ENCODE measurements at places on chromosomes 16 and 17.
A peak's percentile ranks its signal among the peaks of the same experiment; 100 is the strongest.

DNA sequence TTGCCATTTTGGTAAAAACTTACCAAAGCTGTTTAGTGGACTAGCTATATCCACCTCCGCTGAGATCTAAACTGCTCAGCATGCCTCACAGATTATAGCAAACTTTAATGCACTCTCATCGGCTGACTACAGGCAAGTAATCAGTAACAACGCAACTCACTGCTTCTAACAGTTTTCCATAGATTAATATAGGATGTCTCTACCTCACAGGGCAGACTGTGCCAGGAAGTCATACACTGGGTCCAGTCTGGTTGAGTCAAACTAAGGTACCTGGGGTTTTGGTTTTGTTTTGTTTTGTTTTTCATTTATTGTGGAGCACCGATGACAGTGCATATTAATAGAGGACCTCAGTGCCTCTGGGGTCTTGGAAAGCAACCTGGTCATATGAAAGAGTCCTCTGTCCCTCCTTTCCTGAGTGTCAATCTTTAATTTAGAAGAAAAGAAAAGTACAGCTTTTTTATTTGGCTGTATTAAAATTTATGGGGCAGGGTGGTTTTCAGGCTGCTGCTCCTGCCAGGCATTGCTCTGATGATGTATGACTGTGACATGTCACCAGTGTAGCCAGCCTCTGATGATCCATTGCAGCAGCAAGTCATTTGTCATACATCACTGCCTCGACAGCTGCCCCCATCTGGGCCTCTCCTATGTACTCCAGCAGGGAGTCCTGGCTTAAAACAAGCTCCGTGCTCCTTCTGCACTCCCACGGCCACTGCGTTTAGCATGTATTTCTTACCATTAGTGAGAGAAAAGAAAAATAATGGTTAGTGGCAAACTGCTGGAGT is 854.1 kb downstream of the KCNJ2 start:
- no peak for DNase-seq

- DNase-seq, result peak; percentile 10
These were observed 5.1 kb downstream of the BPTF start for GRCh38 chr17:67830440-67830839.

DNA sequence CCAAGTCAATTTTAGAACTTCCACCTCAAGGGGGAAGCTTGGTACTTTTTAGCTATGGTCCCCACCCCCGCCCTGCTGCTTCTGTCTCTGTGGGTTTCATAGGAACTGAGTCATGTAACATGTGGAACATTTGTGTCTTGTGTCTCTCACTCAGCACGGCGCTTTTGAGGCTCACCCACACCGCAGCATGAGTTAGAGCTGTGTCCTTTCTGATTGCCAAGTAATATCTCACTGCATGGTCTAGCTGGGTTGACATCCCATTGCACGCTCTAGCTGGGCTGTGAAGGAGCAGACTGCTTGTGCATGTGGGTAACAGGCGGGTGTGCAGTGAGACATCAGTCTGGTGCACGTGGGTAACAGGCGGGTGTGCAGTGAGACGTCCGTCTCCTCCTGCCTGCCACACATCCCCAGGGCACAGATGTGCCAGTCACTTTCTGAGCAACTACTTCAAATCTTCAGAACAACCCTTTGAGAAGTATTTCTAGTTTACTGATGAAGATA is 26.4 kb upstream of the SLC7A5 start:
- peak; percentile 87 for DNase-seq

DNA sequence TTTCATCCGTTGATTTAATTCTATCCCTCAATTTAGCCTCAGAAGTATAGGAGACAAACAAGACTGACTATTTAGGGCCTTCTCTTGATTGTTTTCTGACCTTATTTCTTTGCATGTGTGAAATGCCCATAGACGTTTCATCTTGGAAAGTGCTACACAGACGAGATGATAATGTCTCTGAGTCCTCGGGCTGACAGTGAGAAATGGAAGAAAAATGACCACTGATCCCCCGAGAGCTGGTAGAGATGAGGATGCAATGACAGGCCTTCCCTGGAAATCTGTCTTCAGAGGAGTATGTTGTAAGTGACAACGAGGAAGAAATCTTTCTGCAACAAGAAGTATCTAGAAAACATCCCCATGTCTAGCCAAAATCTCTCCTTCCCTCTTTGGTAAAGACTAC is 522.9 kb downstream of the HAPSTR1 start:
- DNase-seq, result no peak

- no peak for DNase-seq
These were observed 78.9 kb upstream of the GNG13 start for GRCh38 chr16:879461-879861.

DNA sequence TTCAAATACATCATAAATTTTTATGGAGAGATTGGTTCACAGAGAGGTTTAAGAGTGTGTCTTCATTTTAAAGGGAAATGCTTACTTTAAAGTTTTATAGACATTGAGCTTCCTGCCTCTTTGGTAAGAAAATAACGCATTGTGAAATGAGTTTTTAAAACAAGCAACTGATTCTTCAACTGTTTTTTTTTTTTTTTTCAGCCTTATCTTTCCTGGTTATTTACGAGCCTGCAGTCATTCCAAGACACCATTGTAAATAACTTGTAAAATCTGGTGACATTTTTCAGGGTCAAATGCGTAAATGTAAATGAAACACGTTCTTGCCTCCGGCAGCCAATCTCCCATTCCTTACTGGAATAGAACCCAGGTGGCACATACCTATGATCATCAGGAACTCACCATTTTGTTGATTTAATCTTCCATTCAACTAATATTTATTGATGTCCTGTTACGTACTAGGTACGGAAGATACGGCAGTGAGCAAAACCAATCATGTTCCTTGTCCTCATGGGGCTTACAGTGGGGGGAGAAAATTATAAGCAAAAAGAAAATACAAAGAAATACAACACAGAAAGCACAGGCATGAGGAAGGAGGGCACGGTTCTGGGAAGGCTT is 33.2 kb upstream of the CDYL2 start:
- no peak for DNase-seq

DNA sequence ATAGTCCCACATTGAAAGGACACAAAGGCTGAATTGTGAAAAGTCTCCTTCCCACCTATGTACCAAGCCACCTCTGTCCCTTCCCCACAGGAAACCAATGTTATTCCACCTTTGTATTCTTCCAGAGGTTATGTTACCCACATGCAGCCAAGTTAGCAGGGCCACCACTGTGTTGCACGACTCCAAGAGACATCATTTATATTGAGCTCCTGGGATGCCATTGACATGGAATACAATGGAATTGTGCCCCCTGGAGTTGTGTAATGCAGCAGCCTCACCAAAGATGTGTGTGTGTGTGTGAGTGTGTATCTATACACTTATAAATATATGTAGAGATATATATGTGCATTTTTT is 21.6 kb upstream of the MSI2 start:
- DNase-seq, result no peak

DNA sequence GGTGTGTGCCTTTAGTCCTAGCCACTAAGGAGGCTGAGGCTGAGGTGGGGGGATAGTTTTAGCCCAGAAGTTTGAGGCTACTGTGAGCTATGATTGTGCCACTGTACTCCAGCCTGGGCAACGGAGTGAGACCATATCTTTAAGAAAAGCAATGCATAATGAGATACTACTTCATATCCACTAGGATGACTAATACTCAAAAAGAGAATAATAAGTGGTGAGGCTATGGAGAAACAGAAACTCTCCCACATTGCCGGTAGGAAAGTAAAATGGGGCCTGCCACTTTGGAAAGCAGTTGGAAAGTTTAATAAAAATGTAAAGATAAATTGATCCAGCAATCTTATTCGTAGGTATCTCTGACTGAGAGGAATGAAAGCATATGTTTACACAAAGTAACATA is 4.6 kb upstream of the NPIPB2 start:
- no peak for DNase-seq

- no peak for DNase-seq
These were observed 158.2 kb downstream of the AIPL1 start for GRCh38 chr17:6276711-6277110.

GRCh38 chr16:23296994-23297393 is 5.1 kb upstream of the SCNN1B start:
- peak; percentile 51 for DNase-seq

GRCh38 chr16:28494121-28494851 is at the start of gene APOBR:
Gene APOBR (plus strand): TSS chr16:28494643. CDS start chr16:28494682, 39 bp downstream.
- DNase-seq, result peak; percentile 87

DNA sequence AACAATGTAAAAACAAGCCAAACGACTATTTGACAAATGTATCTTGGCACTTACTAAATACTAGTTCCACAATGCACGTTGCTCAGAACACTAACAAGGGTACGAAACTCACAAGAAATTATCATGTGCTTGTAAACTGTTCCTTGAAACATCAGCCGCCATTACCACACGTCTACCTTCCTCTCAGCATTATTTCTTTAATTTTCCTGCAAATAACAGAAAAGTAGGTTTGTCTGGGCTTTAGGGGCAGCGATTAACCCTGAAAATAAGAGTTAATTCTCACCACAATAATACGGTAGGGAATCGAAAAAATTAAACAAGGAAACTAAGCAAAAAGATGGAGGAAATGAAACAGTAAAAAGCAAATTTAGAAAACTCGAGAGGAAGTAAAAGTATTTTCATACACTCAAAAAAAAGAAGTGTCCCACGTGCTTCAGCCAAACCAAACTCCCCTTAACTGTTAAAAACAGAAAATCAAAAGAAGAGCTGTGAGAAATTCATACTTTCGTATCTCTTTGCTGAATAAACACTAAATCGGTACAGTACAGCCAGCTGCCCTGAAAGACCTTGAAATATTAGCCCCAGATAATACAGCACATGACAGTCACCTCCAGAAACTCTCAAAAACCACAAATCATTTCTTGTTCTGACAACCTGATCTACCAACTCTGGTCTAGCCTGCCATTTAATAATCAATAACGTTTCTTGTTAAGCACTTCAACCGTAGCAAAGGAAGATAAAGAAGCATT is 1.2 kb downstream of the ARHGAP17 start:
- DNase-seq, result no peak

DNA sequence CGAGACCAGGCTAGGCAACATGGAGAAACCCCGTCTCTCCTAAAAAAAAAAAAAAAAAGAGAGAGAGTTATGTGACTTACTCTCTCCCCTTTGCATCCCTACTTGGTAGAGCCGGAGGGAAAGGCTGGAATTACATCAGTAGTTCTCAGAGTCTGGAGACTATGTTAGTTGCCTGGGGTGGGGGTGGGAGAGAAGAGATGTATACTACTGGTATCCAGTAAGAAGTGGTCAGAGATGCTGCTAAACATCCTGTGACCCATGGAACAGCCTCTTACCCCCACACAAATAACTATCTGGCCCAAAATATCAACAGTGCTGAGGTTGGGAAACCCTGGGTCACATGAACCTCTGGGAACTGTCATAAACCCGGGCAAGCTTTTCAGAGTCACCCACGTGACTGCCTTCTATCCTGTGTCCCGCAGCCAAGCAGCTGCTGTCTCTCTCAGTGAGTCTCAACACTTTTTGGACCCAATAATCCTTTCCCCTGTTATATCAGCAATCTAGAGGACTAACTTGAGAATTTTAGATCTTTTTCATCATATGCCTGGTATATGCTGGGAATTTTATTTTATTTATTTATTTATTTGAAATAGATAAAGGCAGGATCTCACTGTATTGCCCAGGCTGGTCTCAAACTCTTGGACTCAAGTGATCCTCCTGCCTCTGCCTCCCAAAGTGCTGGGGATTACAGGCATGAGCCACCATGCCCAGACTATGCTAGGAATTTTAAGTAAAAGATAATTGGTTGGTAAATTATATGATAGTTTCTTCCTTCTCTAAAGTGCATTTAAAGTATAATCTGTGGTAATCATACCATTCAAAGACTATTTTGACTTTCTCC is 8.7 kb downstream of the EIF1 start:
- DNase-seq, result no peak
